ENCODE measurements at places on chromosomes 4 and X. TPM values are rescaled to one million over a fixed set of nuclear protein-coding genes. Genes with fewer than 3 reads are reported as not detected.

The GRIPAP1 gene
- total RNA-seq, result 14.2 TPM

The GTPBP6 gene
- total RNA-seq, result 25.5 TPM

The FAM184B gene
- total RNA-seq, result not detected

The FDCSP gene
- not detected for total RNA-seq

The RTL9 gene
- total RNA-seq, result under 0.01 TPM

The TLR6 gene
- total RNA-seq, result 2.3 TPM

The TAF7L gene
- total RNA-seq, result 0.32 TPM

The UGT2B10 gene
- not detected for total RNA-seq

The MEPE gene
- not detected for total RNA-seq

The PABPC1L2B gene
- not detected for total RNA-seq

The DDX53 gene
- total RNA-seq, result under 0.01 TPM

The CTAG1B gene
- total RNA-seq, result not detected

The CXorf51B gene
- not detected for total RNA-seq

The CHRNA9 gene
- total RNA-seq, result under 0.01 TPM

The MAGED4B gene
- 18.6 TPM for total RNA-seq

The CCDC120 gene
- 0.86 TPM for total RNA-seq

The BRCC3 gene
- total RNA-seq, result 8.4 TPM

The LPAR4 gene
- 0.32 TPM for total RNA-seq

The OPRPN gene
- not detected for total RNA-seq

The HSD17B10 gene
- total RNA-seq, result 62.6 TPM

The LUZP4 gene
- not detected for total RNA-seq

The TRIM2 gene
- total RNA-seq, result 38.0 TPM

The AGTR2 gene
- total RNA-seq, result not detected

The CXCL10 gene
- under 0.01 TPM for total RNA-seq

The GASK1B gene
- total RNA-seq, result 73.8 TPM

The UNC5C gene
- under 0.01 TPM for total RNA-seq

The MUC7 gene
- not detected for total RNA-seq

The AKAP4 gene
- not detected for total RNA-seq

The POU3F4 gene
- not detected for total RNA-seq

The PAGE1 gene
- not detected for total RNA-seq

The DMP1 gene
- not detected for total RNA-seq

The SPIN4 gene
- total RNA-seq, result 3.9 TPM

The RHOXF2B gene
- total RNA-seq, result not detected

The CA5B gene
- 9.0 TPM for total RNA-seq

The CLDN22 gene
- total RNA-seq, result not detected

The HAND2 gene
- total RNA-seq, result 45.4 TPM

The EXOC1L gene
- not detected for total RNA-seq

The PNCK gene
- 0.32 TPM for total RNA-seq

The GAGE1 gene
- total RNA-seq, result not detected

The TLR1 gene
- total RNA-seq, result 0.32 TPM

The PCDH10 gene
- total RNA-seq, result 16.4 TPM

The ART3 gene
- total RNA-seq, result not detected

The SOWAHB gene
- total RNA-seq, result under 0.01 TPM

The F11 gene
- not detected for total RNA-seq

The MORC4 gene
- 30.6 TPM for total RNA-seq

The PLXNA3 gene
- total RNA-seq, result 16.8 TPM

The AADAT gene
- total RNA-seq, result 3.9 TPM

The DCAF4L1 gene
- total RNA-seq, result under 0.01 TPM

The TKTL1 gene
- total RNA-seq, result not detected

The CT83 gene
- not detected for total RNA-seq

The LRCH2 gene
- 5.8 TPM for total RNA-seq

The LNX1 gene
- total RNA-seq, result 0.43 TPM

The PCDH11X gene
- not detected for total RNA-seq

The XAGE3 gene
- total RNA-seq, result not detected

The SMIM10 gene
- 6.8 TPM for total RNA-seq

The RBM46 gene
- not detected for total RNA-seq

The IL13RA2 gene
- total RNA-seq, result 2.3 TPM

The ALB gene
- not detected for total RNA-seq
